ENCODE measurements at places on chromosomes 5 and 9. TPM values are rescaled to one million over a fixed set of nuclear protein-coding genes. Genes with fewer than 3 reads are reported as not detected.

- H3K4me1 ChIP-seq = peaks cover 18% of the 10 kb centered on the region
- no peaks in the 10 kb centered on the region for H3K36me3 ChIP-seq
- H3K27me3 ChIP-seq = no peaks in the 10 kb centered on the region
- peak overlapping the region; percentile 16 for H3K4me3 ChIP-seq
- H3K27ac ChIP-seq = no peak overlapping the region
Measured at GRCh38 chr9:86685556-86685955, 261.8 kb downstream of the GAS1 start.

DNA sequence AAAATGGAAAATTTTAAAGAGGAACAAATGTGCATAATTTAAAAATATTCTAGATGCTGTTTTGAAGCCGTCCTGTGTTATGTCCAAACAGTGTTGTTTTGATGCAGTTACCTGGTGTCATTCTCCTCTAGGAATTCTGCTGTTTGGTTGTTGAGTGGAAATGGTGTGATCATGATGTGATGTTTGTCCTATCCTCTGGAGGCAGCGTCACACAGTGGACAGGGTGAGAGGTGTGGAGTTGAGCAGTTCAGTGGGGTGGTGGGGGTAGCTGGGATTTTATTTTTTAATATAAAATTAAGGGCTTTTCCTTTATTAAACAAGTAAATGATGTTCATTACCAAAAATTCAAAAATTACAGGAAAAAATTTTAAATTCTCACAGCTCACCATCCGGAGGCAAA, 31.2 kb downstream of the PRDM6 start:
- peaks cover 3% of the 10 kb centered on the region for H3K4me1 ChIP-seq
- no peak overlapping the region for H3K27ac ChIP-seq
- DNase-seq = no peak
- no peak overlapping the region for H3K4me3 ChIP-seq
- H3K27me3 ChIP-seq = no peaks in the 10 kb centered on the region
- H3K36me3 ChIP-seq = no peaks in the 10 kb centered on the region

Gene SLC2A6
- 11.6 TPM for total RNA-seq

Gene OR1J4
- total RNA-seq = not detected

Gene NEUROG1
- total RNA-seq = not detected

All from endodermal cell (in vitro differentiated cells).